ENCODE measurements at places on chromosomes 16 and 17.

- peak; percentile 21 for DNase-seq
Observed at GRCh38 chr16:74623214-74623838, 16.4 kb upstream of the GLG1 start.

DNA sequence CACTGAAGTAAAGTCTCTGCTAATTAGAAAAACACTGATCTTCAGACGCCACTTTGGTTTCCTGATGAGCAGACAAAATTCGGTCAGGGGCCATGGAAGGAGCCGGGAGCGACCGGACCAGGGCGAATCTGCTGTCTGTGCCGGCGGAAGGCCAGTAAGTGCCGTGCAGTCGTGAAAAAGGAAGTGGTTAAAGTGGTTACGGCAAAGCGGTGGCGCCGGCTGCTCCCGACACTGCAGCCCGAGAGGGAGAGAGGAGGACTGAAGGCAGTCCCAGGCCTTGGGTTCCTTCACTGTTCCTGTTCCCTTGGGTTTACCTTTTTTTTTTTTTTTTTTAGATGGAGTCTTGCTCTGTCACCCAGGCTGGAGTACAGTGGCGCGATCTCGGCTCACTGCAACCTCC is 17.3 kb upstream of the HEXD start:
- DNase-seq, result no peak

DNA sequence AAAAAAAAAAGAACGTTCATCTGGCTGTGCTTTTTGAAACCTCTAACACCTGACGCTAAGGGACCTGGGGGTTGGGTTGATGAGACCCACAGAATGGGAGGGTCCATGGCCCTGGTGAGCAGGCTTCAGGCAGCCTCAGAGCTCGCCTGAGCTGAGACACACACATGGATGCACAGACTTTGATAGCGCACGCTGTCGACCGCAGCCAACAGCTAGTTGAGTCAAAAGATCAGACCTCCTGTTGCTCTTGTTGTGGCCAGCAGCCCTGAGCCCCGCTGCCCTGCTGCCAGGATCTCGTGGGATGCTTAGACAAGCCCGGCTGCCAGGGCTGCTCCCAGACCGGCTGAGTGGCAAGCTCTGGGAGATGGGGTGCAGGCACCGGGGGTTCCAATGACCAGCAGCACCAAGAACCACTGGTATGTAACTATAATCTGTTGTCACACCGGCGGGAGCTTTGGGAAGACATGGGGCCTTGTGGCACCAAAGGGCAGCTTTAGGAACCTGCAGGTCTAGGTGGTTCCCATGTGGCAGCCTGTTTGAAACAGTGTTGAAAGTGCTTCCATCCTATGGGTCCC is 20.0 kb upstream of the MEAK7 start:
- no peak for DNase-seq

DNA sequence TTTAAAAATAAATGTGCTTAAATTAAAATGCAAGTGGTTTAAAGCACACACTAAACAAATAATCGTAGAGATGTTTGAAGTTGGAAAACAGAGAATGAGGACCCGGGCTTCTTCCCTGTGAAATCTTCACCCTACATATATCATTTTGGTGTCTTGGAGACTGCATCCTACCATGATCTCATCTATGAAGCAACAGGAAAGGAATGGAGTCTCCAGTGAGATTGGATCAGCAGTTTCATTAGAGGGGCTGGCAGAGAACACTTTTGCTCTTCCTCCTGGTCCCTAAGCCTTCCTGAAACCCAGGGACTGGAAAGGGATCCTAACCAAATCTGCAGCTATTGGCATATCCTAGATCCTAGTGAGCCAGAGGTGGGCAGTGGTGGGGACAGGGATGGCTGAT is 85.0 kb downstream of the GRIN2A start:
- no peak for DNase-seq

GRCh38 chr16:51383909-51384308 is 232.8 kb upstream of the SALL1 start:
- no peak for DNase-seq

- DNase-seq, result no peak
Observed at GRCh38 chr16:23607726-23608125, 11.6 kb upstream of the NDUFAB1 start.

- DNase-seq, result no peak
Observed at GRCh38 chr16:87202346-87202745, 114.8 kb downstream of the C16orf95 start.

- peak; percentile 63 for DNase-seq
Observed at GRCh38 chr16:75754141-75754540, 27.9 kb upstream of the CPHXL start.

- no peak for DNase-seq
Observed at GRCh38 chr16:19127674-19128131, 13.9 kb downstream of the ITPRIPL2 start.

DNA sequence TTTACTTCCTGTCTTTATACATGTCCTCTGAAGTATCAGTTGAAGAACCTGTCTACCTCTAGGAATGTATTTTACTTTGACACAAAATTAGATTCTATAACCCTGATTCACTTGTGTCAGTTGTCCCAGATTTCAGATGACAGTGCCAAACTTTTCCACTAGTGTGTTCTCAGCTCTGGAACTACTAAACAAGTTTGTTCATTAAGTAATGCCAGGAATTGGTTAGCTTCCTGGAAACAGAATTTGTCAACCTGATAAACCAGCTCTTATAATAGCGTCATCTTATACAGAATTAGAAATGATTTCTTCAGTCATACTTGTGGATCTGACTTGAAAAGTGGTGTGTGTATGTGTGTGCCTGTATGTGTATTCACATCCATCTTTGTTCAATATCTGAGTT is 7.4 kb downstream of the MAP3K3 start:
- DNase-seq, result no peak

DNA sequence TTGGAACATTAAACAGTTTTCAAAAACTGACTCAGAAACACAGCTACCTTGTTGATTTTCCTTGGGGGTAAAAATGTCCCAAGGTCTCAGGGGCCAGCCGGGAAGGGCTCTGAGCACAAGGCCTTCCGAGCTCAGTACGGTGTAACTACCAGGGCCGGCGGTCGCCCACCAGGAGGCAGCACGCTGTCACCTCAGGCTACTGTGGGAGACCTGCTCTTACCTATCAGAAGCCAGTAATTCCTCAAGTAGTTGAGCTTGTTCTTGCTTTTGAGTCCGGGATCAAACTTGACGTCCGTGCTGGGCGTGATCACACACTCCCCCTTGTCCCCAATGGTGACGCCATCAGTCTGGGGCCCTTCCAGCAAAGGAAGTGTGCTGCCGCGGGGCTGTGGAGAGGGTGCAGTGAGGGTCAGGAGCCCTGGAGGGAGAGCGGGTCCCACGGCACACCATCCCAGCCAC is 43.4 kb upstream of the ICAM2 start:
- DNase-seq, result peak; percentile 81

- DNase-seq, result no peak
Observed at GRCh38 chr16:83669456-83669855, 138.3 kb upstream of the HSBP1 start.

DNA sequence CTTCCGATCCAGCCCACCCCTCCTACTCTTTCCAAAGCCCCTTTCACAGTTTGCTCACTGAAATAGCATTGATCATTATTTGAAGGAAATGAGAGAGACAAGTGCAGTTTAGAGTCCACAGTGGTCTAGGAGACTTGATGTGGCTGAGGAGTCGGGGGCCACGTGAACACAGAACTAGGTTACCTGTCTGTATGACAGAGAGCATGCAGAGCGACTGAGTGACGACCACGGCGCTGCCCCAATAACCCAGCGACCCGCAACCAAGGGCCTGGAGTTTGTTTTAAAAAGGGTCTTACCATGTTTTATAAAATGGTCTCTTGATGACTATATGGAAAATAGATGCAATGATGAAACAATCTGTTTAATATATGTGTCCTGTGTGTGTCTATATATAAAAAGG is 39.5 kb downstream of the NDEL1 start:
- DNase-seq, result no peak

DNA sequence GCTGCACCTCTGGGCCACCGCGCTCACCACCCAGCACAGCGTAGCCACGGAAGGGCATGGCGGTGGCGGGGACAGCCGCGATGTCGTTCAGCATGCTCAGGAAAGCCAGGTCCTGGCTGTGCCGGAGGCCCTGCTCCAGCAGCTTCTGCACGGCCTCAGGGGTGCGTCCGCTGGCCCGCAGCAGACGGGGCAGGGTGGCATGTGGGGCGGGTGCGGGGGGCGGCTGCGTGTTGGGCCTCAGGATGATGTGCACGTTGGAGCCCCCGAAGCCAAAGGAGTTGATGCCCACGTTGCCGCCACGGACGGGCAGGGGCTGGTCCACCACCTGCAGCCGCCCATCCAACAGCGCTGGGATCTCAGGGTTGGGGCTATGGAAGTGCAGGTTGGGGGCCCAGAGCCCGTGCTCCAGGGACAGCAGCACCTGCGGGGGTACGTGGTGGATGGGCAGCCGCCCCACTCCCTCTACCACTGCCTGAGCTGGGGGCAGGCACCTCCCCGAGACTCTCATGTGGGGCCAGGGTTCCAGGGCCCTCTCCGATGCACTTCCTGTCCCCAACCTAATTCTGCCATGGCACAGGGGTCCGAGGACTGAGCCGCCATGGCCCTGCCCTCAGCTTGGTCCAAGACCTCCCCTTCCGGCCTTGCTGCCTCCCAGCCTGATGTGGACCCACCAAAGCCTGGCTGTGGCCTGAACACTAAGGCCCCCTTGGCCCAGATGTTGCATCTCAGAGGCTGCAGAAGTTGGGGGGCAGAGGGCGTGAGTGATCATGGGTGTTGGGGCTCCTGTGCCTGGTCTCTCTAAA is 6.6 kb downstream of the FASN start:
- no peak for DNase-seq

GRCh38 chr17:13640551-13640950 is 38.8 kb upstream of the HS3ST3A1 start:
- DNase-seq, result no peak

GRCh38 chr16:10552998-10553491 is 27.4 kb downstream of the EMP2 start:
- DNase-seq, result no peak

DNA sequence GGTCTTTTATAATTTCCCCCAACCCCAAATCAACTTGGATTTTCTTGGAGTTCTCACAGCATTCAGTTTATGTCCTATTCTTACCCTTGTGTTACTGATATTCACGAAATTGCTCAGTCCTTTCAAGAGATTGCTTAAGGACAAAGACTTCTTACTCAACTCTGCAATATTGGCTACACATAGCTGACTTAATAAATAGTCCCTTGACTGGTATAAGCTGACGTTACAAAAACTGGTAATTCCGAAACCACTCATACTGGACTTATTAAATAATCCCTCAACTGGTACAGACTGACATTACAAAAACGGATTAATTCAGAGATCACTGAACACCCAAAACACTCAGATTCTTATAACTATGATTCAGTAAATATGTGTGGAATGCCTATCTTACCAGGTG is 860 bp downstream of the TIGD7 start:
- no peak for DNase-seq

GRCh38 chr16:86667035-86667434 is 88.7 kb downstream of the FOXL1 start:
- no peak for DNase-seq

GRCh38 chr17:37513711-37514110 is 24.0 kb downstream of the DUSP14 start:
- no peak for DNase-seq

GRCh38 chr16:1580956-1581355 is 30.9 kb downstream of the IFT140 start:
- no peak for DNase-seq

DNA sequence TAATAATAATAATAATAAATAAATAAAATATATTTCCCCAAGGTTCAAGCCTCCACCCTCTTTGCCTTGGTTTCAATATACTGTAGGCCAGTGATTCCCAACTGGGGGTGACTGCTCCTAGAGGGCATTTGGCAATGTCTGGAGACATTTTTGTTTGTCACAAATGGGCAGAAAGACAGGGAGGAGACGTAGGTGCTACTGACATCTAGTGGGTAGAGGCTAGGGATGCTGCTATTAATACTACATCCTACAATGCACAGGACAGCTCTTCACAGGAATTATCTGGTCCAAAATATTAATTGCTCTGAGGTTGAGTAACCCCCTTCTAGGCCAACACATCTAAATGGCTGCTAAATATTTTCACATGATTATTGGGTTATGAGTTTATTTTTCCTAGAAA is 12.8 kb upstream of the PRR14 start:
- no peak for DNase-seq

DNA sequence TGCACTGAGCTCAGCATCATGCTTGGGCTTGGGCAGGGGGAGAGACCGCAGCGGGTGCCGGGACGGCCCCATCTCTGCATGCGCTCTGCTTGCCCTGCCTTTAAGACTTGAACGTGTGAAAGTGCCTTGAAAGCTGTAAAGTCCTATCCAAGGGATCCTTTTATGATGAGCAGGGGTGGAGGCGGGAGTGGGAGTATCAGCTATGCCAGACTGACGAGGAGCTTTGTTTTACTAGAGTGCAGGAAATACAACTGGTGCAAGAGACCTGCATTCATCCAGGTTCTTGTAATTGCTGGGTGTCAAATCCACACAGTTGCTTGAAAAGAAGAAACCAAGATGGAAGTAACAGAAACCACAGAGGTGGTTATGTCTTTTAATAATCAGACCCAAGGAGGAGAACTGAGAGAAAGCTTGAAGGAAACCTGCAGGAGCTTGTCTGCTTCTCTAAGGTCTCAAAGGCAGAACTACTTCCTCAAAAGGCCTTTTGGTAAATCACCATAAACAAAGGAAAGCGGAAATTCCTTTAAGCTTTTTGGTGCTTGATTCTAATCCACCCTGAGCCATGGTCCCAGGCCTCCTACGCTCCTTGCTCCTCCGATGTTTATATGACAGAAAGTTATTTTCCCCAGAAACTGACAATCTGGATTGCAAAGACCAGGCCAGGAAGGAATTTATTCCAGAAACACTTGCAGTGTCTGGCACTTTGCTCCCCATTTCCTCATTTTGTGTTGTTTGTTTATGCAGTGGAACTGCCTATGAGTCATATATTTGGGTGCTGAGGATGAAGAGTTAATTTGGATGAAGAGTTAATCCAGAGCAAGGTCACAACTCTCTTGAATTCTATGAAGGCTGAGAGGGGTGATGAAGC is 51.3 kb upstream of the FBXO47 start:
- no peak for DNase-seq

DNA sequence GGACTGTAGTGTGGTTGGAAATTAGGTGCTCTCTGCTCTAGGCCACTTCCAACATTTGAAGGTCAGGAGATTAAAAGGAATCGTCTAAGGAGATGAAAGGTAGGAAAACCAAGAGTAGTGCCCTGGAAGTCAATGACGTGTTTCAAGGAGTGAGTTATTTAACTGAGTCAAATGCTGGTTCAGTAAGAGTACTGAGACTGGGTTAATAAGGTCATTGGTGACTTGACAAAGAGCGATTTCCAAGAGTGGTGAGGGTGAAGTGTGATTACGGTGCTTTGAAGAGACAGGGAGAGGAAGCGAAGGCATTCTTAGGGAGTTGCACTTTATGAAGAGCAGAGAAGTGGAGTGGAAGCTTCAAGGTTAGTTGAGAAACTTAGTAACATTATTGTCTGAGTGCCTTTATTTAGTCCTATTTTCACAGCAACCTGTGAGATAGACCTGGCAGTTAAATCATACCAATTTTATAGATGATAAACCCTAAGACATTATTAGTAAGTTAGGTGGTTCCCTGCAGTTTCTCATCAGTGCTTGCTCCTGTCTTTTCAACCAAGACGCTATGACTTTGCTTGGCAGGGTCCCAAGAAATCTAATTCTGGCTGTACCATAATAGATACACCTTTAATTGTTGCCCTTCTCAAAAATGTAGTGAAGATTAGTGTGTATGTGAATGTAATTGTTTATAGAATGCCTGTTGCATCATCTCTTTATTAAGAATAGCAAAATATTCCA is 5.9 kb downstream of the ZNF207 start:
- DNase-seq, result no peak

- DNase-seq, result no peak
Observed at GRCh38 chr16:31055613-31056012, 18.4 kb downstream of the ZNF668 start.
